ENCODE measurements at places on chromosomes 12 and 14.
A peak's percentile ranks its signal among the peaks of the same experiment; 100 is the strongest.

DNA sequence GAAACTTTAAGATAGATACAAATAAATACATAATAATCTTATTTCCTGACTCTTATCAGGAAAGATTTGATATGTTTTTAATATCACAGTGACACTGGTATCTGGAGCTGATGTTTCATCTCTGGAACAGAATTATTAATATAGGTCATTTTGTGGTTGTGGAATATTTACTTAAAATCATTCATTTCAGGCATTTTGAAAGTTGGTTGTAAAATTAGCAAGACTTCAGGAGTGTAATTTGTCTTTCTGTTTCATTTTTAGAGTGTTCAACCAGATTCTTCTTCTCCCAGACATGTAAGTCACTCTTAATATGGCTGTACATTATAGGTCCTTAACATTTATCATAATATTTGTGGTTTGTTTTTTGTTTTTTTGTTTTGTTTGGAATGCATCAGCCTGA is 115.7 kb downstream of the PCNX1 start:
- DNase-seq, result peak; percentile 46

DNA sequence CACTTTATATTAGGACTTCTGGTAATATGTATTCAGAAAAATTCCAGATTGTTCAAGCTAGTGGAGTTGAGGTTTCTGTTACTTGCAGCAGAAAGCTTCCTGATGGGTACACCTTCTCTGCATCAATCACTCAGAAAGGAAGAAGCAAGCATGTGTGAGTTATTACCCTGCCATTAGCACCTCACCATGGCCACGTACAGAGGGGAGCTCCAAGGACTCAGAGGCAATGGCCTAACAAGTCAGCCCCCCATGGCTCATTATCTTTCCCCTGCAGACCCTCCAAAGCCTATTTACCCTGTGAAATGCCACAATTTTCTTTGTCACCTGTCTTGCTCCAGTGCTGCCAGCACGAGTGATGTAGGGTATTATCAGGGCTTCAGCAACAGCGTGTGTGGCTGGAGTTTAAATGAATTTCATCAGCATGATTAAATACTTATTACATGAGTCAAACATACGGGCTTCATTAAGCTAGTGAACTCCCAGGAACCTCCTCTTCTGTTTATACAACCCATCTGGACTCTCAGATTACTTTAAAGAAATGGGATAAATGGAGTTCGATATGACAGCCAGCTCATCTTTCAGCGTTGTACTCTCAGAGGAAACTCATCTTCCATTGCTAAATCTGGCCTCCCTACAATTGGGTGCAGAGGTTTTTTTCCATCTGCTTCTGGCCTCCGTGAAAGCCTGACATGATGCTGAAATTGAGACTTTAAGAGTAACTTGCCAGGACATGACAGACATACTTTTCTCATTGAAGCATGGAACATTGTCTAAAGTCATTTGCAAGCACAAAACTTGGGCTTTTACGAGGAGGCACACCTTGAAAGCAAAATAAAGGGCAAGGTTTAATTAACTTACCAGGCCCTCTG is 135.9 kb downstream of the TMEM30B start:
- no peak for DNase-seq

- DNase-seq, result no peak
Observed at GRCh38 chr14:39576258-39576657, 144.0 kb upstream of the FBXO33 start.

- DNase-seq, result no peak
Observed at GRCh38 chr14:74476607-74477006, 16.5 kb downstream of the NPC2 start.

DNA sequence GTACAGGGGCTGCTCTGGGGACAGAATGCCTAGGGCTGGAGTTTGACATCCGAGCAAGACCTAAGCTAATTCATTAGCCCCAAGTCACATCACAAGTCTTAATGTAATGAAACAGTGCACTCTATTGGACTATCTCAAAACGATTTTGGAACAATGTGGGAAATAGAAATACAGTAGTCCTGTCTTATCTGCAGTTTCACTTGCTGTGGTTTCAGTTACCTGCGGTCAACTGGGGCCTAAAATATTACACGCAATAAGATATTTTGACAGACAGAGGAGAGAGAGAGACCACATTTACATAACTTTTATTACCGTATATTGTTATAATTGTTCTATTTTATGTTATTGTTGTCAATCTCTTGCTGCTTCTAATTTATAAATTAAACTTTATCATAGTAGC is 21.1 kb downstream of the MOAP1 start:
- no peak for DNase-seq

DNA sequence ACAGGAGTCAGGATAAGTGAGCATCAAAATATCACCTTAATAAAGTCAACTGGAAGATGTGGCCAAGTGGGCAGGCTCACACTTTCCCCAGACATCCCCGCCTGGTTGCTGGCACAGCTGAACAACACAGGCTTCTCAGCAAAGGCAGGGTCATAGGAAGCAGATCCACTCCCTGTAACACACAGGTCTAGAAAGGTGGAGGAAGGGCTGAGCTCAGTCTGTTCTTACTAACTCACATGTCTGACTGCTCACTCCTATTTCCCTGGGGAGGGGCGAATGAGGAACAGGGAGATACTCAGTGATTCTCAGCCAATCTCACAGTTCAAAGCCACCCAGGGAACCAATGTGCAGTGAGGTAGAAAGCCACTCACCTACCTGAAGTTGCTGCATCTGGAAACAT is 45.0 kb upstream of the AMN1 start:
- no peak for DNase-seq

DNA sequence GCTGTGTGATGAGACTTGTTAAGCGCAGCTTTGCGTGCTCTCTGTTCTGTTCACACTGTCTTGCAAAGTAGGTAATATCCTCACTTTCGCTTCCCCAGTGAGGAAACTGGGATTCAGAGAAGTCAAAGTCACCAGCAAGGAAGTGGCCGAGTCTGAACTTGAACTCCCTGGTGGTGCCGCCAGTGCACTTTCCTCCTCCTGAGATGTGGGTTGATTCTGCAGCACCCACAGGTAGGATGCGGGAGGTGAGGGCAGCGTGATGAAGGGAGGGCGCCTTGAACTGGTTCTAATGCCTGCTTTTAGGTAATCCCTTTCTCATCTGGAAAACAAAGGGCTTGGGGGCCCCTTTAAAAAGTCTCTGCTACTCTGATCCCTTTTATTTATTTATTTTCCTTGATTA is 54.9 kb upstream of the IGF1 start:
- DNase-seq, result no peak

DNA sequence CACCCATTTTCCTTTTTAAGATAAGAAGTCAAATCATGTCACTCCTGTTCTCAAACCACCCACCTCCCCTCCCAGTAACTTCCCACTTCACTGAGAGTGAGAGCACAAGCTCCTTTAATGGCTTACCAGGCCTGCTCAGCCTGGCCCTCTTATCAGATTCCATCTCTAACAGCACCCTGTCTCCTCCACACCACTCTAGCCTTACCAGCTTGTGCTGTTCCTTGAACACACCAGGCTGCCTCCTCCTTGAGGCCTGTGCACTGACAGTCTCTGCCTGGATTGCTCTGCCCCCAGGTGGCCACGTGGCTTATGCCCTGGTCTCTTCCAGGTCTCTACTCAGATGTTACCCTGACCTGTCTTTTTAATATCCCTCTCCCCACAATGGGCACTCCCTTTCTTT is 40.1 kb upstream of the EVL start:
- peak; percentile 2 for DNase-seq

DNA sequence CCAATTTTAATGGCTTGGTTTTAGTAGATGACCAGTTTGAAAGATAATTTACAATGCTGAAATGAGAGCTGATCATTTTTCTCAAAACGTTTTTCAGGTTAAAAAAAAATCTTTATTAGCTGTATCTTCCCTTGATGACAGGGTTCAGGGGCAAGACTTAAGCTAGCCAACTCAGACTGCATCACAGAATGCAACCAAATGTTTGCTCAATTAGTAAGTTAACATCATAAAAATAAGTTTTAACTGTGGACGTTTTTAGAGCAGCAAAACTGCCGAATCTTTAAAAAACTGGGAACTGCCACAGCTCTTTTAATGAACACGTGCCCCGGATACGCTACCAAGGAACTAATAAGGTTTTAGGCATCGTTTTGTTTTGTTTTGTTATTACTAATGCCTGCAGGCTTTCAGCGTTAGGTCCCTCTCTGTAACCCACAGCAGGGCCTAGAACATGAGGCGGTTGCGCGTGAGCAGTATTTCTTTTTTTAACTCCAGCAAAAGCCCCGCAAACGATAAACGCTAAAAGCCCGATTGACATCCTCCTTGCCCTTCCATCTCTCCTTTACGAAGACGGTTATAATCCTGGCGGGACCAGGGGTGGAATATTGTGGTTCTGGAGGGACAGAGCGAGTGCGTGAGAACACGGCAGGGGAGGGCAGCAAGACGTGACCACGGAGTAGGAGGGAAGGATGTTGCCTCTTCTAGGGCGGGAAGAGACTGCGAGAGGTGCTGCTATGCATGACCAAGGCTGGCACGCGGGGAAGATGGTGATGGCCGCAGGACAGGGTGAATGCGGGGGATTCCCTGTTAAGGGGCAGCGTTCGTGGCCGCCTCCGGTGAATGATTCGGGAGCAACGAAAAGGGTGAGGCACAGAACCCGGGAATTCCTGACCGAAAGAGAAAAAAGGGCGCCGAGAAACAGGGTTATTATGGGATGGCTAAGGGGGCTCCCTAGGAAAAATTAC is 652 bp downstream of the SUPT16H start:
- peak; percentile 24 for DNase-seq

DNA sequence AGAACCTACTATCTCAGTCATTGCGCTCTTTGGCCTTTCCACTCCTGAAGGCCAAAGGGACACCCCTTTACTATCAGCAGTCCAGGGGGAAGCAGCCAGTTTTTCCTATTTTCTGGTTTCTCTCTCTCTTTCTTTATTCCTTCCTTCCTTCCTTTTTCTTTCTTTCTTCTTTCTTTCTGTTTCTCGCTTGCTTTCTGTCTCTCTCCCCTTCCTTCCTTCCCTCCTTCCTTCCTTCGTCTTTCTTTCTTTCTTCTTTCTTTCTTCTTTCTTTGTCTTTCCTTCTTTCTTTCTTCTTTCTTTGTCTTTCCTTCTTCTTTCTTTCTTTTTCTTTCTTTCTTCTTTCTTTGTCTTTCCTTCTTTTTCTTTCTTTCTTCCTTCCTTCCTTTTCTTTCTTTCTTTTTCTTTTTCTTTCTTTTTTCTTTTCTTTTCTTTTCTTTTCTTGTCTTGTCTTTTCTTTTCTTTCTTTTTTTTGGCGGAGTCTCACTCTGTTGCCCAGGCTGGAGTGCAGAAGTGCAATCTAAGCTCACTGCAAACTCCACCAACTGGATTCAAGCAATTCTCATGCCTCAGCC is 64.9 kb upstream of the OTX2 start:
- DNase-seq, result no peak

DNA sequence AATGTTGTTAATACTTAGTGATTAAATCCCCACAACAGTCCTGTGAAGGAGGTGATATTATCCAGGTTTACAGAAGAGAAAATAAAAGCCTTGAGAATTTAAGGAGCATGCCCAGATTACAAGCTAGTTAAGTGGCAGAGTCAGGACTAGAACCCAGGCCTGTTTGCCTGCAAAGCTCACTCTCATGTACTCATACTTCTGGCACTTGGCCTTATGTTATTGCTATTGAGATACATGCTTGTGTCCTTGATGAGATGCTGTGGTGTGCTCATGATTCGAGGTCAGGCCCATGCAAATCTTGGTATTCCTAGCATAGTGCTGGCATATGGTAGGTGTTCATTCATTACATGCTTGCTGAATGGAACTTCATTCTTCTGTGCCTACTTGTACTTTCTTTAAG is 7.6 kb upstream of the EID3 start:
- DNase-seq, result no peak

DNA sequence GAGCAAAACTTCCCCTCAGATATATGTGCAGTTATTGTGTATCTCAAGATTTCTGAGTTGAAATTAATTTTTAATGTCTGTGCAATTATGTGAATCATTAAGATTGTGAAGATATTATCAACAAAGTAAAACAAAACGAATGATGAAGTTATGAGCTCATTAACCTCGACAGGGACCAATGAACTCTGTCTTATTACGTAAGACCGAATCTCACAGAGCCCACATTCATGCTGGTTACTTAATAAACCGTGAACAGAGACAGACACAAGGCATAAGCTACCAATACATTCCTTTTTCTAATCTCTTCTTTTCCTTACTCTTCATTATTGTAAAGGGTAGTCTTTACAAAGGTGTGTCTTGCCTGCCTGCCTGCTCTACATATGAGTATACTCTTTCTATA is 568.7 kb downstream of the RPS29 start:
- no peak for DNase-seq

GRCh38 chr14:76252471-76252870 is 100.7 kb downstream of the GPATCH2L start:
- DNase-seq, result no peak

GRCh38 chr14:80692903-80693302 is 248.6 kb downstream of the CEP128 start:
- DNase-seq, result no peak

DNA sequence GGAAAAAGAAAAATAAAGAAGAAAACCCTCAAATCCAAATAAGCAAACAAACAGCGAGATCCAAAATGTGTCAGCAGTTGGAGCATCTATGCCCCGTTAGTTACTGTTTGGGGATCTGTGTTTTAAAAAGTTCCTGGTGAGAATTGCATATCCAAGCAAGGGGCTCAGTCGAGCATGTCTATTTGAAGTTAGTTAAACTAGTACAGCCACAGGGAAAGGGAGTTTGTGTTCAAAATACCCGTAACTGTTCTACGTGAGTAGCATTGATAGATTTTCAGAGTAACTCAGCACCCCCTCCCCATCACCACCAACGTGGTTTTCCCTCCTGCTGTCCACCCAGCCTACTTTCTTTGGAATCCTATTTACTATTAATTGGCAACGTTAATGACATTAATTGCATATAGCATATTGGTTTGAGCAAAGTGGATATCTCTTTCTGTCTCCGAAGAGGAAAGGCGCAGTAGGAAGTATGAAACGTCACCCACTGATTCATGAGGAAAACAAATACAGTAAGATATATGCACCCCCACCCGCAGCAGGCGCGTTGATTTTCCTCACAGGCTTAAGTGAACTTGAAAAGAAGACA is 1.5 kb downstream of the NPAS3 start:
- no peak for DNase-seq

GRCh38 chr12:26047401-26048226 is 77.2 kb downstream of the BHLHE41 start:
- DNase-seq, result no peak

- DNase-seq, result no peak
Observed at GRCh38 chr12:89825591-89826449, 117.2 kb upstream of the ATP2B1 start.

DNA sequence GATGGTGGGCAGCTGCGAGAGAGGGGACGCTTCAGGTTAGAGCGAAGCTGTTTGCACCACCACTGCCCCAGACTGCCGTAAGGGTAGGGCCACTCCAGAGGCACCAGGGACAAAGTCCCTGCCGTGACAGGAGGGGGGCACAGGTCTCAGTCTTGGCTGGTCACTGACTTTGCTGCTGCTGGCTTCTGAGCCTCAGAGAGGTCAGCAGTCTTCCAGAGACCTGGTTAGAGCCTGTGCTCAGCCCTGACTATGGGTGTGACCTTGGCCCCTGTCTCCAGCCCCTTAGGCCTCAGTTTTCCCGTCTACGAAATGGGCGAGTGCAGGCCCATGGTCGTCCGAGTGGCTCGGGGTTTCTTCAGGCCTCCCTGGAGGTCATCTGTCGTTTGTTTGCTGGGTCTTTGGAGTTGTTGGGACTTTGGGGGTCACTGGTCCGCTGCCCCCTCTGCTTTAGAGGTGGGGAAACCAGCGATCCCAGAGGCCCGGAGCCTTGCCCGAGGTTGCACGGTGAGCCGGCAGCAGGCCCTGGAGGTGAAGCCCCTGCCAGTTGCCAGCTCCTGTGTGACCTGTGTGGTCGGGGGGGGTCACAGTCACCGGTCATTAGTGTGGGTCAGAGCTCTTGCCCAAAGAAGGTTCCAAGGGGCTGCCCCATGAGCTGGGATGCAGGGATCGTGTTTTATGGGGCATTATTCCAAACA is 15.3 kb downstream of the MEG3 start:
- no peak for DNase-seq

All from T-helper 1 cell (primary cell).